ENCODE measurements at places on chromosomes 11 and 22.
A peak's percentile ranks its signal among the peaks of the same experiment; 100 is the strongest.

- DNase-seq, result no peak
Observed at GRCh38 chr11:12135185-12135584, 24.8 kb downstream of the MICAL2 start.

DNA sequence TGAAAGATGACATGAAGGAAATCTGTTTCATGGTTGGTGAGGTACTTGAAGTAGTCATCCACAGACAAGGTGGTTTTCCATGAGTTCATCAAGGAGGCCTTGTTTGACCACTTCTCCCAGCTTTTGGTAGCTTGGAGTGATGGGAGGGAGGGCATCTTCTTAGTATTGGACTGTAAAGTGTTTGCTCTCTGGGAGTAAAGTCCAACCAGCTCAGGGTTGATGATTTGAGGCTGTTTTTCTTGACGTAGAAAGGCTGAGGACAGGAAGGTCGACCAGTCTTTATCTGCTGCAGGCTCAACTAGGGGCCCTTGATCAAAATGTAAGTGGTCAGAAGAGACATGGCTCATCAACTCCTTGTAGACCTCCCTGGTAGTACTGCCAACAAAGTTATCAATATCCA, 1.7 kb downstream of the CCDC87 start:
- no peak for DNase-seq

DNA sequence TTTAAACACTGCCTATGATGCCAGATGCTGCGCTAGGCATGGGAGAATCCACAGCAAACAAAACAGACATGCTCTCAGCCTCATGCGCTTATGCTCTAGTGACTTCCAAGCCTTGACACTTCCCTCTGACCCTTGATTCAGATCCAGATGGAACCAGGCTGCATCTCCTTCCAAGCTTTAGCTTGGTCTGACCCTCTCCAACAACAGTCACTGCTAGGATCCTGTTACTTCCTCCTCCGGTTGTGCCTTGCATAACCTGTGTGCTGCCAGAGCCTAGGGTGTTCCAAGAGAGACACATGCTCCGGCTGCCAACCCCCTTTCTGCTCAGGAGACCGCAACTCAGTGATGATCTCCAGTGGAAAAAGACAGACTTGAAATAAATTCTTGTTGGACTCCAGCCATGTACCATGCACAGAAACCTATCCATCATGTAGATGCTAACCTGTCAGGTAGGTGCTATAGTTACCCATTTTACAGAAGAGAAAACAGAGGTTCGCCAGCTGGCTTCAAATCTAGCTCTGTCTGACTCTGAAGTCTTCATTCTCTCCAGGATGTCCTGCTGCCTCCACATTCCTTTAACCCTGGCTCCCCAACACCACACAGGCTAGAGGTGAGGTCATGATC, 136.3 kb upstream of the TEAD1 start:
- no peak for DNase-seq

GRCh38 chr22:49983148-49984042, 22.8 kb downstream of the PIM3 start:
- no peak for DNase-seq

- DNase-seq, result no peak
Observed at GRCh38 chr11:34631737-34632104, 10.8 kb downstream of the EHF start.

DNA sequence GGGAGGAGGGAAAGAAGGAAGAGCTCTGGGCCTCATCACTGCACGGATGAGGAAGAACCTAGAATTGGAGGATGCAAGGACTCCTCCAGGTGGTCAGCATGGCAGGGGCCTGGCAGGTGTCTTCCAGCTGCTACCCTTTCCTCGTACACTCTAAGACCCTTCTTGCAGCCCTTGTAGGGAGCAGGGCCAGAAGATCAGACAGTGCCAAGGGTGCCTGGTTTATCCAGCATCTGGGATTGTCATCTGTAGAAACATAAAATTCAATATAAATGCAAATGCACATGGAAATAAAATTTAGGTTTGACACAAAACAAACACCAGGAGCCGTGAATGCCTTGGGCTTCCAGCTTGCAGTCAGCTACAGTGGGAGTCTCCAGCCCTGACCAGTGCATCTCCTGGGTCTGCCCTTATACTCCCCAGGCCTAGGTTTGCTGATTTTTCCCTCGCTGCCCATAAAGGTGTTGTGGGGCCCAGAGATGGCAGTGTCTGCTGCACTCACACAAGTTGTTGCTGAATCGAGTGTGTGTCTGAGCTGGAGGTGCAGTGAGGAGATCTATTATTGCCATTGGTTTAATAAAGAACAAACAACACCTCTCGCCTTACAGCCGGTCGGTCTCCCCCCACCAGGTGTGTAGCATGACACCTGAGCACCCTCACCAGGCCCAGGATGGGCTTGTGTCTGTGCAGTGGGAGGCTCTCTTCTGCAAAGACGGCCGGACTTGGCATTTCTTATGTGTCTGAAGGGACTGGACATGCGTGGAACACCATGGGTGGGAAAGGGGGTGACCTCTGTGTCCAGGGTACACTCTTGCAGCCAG, 87.1 kb downstream of the BCR start:
- DNase-seq, result no peak

GRCh38 chr22:28978158-28978557, 83.5 kb downstream of the C22orf31 start:
- no peak for DNase-seq

GRCh38 chr11:67514116-67514515, 6.2 kb upstream of the CDK2AP2 start:
- no peak for DNase-seq

DNA sequence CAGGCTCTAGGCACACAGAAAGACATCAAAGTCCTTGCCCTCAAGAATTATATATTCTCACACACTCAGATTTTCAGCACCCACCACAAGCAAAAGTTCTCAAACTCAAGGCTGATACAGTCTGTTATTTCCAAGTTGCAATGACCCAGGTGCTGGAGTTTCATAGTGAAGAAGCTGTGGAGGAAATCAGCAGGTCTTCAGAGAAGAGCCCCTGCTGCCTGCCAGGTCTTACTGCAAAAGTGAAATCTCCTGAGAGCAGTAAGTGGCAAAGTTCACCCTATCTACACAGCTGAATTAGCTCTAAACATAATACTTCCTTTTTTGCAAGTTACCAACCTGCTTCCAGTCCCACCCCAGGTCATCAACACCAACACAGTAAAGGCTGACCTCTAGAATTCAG, 64.6 kb downstream of the RPL27A start:
- no peak for DNase-seq

- DNase-seq, result no peak
Observed at GRCh38 chr22:37511395-37512104, 7.7 kb downstream of the CARD10 start.

DNA sequence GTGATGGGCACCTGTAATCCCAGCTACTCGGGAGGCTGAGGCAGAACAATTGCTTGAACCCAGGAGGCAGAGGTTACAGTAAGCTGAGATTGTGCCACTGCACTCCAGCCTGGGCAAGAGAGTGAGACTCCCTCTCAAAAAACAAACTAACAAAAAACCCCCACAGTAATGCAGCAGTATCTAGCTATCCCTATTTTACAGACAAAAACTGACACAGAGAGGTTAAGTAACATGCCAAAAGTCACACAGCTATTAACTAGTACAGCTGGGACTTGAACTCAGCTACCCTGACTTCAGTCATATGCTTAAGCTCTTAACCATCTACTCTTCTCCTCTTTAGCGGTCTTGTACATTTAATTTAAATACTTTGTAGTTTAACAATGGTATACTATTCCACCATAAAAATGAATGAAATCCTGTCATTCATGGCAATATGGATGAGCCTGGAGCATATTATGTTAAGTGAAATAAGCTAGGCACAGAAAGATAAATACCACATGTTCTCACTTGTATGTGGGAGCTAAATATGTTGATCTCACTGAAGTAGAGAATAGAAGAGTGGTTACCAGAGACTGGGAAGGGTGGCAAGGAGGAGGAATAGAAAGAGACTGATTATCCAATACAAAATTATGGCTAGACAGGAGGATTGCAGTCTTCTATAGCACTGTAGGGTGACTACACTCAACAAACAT, 82.8 kb downstream of the DENND5A start:
- no peak for DNase-seq

GRCh38 chr11:68004551-68005335, 846 bp upstream of the UNC93B1 start:
- DNase-seq, result no peak

GRCh38 chr11:119380160-119380826, 1.2 kb downstream of the USP2 start:
- DNase-seq, result no peak

DNA sequence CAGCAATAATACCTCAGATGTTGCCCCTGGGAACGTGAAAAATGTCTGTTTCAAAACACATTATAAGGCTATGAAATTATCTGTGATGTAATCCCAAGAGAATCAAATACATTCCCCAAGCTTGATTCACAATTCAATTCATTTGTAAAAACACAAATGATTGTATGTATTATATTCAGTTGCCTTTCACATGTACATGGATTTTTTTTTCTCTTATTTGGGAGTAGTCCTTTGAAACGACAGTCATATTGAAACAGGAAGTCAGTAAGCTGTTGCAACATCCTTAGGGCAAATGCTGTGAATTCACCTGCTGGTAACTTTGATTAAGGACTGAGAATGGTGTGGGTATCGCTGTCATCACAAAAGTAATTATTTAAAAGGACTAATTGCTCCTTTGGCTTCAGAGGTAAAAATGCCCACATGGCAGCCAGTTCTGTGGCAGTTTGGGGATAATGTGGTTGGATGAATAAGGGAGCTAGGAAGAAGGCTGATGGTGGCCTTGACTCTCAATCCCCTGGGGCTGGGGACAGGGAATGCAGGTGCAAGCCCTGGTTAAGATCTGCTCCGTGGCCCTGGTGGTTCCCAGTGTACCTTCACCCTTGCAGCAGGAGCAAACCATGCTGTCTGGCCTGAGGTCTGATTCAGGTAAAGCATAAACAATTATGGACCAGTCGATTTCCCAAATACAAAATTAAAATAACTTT, 13.2 kb downstream of the EHF start:
- no peak for DNase-seq

DNA sequence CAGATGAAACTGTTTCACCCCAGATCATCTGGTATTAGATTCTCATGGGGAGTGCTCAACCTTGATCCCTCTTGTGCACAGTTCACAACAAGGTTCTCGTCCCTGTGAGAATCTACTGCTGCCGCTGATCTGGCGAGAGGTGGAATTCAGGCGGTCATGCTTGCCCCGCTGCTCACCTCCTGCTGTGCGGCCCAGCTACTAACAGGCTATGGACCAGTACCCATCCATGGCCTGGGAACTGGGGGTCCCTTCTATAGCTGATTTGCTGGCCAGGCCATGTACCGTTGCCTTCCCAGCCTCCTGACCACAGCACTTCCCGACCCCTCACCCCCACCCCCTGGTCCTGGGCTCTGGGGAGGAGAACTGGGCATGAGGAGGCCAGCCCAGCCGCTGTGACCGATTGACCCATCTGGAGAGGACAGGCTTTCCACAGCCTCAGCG, 2.6 kb downstream of the PHLDA2 start:
- no peak for DNase-seq

- DNase-seq, result no peak
Observed at GRCh38 chr11:35304900-35305460, 114.4 kb downstream of the SLC1A2 start.

DNA sequence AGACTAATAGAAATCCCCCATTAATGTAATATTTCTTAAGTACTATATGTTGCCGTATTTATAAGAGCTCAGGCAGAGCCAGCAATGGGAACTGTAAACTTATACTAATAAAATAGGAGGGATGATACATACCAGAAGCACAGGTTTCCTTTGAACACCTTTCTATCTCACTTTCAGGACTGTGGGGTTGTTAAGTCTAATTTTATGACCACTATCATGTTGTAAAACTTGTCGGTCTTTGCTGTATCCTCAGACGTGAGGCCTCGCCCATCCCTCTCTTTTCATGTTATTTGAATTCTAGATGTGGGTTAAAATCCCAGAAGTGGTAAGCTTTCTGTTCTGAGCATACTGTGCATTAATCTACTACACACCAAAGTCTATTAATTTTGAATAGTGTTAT, 1083.5 kb upstream of the TENM4 start:
- DNase-seq, result no peak

GRCh38 chr11:62614275-62614674, 1.2 kb downstream of the ROM1 start:
- peak; percentile 73 for DNase-seq

DNA sequence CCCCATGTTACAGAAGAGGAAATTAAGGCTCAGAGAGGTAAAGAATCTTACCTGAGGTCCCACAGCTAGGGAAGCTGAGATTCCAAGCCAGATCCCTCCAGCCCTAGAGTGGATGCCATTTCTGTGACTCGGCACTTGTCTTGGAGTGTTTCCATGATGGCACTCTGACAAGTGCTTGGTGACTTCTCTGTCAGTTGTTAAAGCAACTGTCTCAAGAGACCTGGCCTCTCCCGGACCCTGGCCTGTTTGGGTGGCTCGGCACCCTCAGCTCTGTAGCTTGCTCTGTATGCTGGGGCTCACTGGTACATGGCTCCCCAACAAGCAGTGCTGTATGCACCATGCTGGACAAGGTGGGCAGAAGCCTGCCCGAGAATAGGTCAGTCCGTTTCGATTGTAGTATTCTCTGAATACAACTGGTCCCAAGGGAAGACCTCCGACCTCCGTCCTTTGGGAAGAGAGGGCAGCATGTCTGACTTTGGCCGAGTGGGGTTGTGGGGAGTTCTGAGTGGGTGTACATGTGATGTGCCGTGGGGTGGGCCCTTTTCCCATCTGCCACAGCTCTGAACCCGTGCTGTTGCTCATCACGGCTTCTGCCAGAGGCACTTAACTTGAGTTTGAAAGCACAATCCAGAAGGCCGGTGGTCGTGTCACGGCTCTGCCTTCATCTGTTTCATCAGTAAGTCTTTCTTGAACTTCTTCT, 12.4 kb downstream of the ACO2 start:
- DNase-seq, result no peak

DNA sequence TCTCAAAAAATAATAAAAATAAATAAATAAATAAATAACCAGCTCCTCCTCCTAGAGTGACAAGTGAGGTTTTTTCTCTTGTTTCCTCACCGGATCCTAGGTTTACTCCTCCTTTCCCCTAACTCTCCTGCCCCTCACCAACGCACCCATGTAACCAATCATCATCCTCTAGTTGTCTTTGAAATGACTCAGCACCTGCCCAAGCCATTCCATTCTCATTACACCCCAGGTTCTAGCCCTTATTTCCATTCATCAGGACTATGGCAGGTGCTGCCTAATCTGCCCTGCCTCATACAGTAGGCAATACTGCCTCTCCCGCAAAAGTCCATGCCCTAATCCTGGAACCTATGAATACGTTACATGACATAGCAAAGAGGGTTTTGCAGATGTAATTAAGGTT, 60.4 kb downstream of the BUD13 start:
- no peak for DNase-seq

- no peak for DNase-seq
Observed at GRCh38 chr22:42877597-42878340, 20.7 kb upstream of the ARFGAP3 start.
